ENCODE measurements at places on chromosomes 4 and X.

DNA sequence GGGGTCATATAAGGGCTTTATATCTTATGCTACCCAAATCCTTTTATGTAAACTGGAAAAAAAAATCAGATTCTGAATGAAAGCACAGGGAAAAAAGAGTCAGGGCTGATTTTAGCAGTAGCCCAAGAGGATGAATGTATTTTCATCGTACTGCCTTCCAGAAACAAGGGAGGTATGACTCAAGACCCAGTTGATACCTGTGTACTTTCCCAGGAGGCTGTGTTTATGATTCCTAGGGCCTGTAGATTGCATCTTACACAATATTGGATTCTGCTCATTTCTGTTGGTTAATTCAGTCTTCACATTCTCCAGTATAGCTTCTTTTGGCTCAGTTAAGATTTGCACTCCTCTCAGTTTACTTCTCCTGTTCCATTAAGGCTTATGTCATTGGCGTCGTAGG, 127.9 kb upstream of the LIMCH1 start:
- no peak for DNase-seq

DNA sequence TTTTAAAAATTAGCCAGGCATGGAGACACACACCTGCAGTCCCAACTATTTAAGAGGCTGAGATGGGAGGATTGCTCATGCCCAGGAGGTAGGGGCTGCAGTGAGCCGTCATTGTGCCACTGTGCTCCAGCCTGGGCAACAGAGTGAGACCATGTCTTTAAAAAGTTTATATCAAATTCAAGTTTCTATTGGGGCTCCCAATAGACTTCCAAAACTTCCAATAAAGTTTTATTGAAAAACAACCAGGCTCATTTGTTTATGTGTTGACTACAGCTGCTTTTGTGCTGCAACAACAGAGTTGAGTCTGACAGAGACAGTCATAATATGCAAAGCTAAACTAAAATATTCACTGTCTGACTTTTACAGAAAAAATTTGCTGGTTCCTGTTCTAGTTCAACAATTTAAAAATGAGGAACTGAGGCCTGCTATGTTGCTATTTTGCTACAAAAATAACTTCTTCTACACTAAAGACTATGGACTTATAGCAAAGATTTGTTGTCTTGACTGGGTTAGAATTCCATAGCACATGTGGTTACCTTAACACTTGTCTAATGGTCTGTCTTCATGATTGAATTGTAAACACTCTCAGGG, 63.3 kb upstream of the RELL1 start:
- DNase-seq, result no peak

DNA sequence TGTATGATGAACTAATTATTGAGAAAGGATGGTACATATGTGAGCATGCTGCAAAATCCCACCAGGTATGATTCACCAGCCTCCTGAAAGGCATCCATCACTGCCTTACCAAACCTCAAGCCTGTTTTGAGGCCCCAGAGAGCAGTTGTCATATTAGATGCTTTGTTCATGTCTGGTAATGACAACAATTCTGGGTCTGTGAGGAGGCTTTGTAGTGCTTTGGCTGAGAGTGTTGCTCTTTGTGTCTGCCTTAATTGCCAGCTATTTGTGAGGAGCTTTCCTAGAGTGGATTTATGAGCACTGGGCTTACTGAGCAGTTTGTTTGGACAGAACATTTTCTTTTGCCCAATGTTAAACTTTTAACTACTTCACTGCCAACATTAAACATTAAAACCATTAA, 69.2 kb downstream of the HEPH start:
- DNase-seq, result no peak

GRCh38 chr4:5788144-5788543, 77.1 kb downstream of the EVC start:
- no peak for DNase-seq

DNA sequence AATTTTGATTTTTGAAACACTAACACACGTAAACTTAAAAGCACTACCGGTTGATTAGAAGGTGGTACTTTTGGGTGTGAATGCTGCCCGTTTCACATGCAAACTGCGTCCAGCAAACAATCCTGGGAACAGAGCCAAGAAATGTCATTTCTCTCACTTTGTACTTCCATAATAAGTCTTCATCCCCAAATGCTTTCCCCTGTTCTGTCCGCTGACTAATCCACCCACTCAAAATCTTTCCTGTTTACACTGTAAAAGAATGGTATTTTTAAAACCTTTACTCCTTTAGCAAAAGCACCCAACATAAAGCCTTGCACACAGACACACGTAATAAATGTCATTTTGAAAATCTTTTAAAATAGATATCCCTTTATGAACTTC, 39.1 kb upstream of the PDLIM5 start:
- DNase-seq, result no peak

DNA sequence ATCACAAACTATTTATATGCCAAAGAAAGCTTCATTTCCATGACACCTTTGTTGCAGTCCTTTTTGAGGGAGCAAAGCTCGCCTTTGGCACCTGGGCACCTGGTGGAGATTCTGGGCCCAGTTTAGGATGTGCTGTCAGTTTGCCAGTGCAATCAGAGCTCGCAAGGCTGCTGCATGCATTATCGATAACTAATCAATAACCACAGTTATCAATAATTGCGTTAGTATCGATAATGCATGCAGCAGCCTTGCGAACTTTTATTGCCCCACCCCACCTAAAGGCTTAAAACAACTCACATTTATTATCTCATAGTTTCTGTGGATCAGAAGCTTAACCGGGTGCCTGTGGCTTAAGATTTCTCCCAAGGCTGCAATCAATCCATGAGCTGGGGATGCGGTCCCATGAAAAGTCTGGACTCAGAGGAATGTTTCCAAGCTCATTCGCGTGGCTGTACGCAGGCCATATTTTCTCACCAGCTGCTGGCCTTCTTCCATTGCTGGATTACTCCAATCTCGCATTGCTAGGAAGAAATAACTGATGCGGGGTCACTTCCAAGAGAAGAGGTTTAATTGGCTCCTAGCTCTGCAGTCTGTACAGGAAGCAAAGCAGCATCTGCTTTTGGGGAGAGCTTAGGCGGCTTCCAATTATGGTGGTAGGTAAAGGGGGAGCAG, 6.2 kb upstream of the AFAP1 start:
- DNase-seq, result no peak

- DNase-seq, result no peak
Measured at GRCh38 chr4:180769791-180770190, 1473.4 kb upstream of the TENM3 start.

DNA sequence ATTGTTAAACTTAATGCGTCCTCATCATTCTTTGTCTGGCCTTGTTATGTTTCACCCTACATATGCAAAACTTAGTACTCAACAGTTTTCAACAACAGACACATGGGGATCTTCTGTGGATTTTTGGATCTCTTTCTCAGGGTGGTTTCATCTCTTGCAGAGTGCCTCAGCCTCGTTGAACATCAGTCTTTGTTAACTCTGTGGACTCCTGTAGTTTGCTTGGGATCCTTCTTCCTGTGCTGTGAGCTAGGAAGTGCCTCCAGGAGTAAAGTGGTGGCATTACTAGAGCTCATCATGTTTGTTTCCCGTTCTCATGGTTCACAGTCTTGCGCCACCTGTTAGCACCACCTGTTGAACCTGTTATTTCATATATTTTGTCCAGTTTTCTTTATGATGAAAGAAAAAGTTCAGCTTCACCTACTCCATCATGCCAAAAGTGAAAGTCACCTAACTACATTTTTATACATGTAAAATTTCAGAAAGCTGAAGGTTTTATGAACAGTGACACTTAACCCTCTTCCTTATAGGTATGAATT, 27.5 kb upstream of the NDUFC1 start:
- DNase-seq, result no peak

DNA sequence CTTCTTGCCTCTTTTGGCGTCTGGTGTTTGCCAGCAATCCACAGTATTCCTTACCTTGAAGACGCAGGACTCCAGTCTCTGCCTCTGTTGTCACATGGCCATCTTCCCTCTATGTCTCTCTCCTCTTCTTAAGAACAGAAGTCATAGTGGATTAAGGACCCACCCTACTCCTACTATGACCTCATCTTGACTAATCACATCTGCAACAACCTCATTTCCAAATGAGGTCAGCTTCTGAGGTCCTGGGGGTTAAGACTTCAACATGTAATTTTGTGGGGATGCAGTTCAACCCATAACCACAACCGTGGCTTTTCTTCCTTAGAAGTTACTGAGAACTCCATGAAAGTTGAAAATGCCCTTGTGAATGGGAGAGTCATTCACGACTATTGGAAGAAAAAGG, 23.3 kb downstream of the TLR8 start:
- DNase-seq, result no peak

GRCh38 chr4:39169426-39169825, 12.9 kb upstream of the WDR19 start:
- DNase-seq, result no peak

- no peak for DNase-seq
Measured at GRCh38 chr4:136183513-136183912, 1348.8 kb downstream of the PCDH18 start.

DNA sequence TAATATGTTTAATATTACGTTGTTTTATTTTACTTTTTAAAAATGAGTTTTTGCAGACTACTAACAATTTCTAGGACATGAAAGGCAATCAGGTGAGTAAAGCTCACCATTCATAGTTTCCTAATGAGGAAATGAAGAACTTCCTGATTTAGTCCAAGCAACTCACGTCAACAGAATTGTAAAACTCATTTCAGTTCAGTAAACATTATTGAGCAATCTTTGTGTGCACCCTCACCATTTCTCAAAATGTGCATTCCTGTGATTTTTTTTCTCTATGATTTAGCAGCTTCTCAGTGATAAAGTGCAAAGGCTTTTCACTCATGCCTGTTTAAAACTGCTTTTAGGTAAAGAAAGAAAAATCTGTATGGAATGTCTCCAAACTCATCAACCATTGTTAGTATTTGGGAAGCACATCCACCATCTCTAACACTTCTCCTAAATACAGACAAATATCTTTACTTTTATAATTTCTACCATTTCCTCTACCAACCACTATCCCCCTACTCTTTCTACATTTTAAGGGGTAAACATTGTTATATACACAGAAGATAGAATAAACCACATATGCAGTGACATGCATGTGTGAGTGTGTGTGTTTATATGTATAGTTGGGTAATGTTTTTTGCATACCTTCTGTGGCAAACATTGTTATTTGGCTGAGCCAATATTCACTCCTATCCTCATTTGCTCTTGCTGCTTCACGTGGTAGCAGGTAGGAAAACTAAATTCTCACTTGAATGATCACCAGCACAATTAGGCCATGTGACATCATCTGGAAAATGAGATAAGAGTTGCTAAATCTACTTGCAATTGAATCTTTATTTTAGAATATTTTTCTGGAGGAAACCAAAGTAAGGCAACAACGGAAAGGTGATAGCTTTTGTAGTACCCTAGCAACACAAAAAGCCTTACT, 54.7 kb upstream of the PRDM8 start:
- DNase-seq, result no peak

DNA sequence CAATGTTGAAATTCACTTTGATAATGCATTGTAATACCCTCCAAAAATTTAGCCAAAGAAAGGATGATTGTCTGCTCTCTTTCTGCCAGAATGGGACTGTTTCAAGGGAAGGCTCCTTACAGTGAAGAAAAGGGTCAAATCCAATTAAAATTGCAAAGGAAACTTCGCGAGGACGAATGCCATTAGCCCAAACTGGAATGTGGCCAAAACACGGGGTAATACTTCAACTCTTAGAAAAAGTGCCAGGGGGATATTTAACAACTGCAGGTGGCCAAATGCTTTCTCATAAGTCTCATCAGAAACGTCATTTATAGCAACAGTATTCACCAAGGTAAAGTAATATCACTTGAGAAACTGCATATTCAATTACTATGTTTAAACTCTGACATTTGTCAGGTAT, 29.0 kb downstream of the NKX3-2 start:
- no peak for DNase-seq

GRCh38 chr4:101792056-101792590, 1.6 kb downstream of the BANK1 start:
- DNase-seq, result no peak

GRCh38 chr4:168411318-168412150, 68.8 kb downstream of the DDX60L start:
- DNase-seq, result no peak

DNA sequence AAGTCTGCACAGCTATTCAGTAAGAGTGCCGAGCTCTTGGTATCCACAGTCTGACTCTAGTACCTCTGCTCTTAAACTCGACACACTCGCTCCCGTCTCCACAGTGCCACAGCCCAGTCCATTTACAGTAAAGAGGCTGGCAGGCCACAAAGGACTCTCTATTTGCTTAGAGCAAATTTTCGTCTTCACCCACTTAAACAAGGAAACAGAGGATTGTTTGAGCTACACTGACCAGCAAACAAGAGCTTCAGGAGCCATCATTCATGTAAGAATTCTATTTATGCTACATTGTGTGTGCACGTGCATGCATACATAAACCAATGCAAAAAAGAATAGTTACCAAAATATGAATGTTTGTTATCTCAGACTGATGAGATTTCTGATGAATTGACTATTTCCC, 290.2 kb downstream of the USP46 start:
- DNase-seq, result no peak

DNA sequence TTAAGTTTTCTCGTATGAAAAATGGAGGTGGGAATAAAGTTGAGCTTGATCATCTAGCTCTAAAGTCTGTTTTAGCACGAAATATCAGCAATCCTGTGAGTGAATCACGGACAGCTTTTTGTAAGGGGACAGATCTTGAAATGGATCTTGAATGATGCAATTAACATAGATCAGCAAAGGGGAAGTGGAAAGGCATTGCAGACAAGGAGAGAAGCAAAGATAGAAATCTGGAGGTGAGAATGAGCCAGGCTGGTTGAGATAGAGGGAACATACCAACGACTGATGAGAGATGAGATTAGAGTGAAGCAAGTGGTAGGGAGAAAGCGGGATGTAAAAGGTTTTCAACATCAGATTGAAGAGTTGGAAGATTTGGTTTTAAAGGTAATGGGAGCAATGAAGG, 4.6 kb upstream of the DGKK start:
- DNase-seq, result no peak

DNA sequence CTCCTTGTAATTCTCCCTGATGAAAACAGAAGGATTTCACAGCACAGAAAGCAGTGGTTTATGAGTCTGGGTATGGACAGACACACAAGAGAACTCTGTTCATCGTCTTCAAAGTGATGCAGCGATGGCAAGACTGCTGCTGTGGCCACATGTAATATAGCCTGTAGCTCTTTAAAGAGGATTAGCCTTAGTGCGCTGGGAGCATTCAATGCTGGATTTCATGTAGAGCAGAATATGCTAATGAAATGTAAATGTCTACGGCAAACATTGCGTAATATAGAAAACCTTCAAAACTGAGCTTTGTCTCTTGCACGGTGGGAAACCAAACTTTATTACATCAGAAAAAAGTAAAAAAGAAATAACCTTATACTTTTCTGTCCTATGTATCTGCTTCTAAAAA, 42.9 kb downstream of the ALPK1 start:
- no peak for DNase-seq

DNA sequence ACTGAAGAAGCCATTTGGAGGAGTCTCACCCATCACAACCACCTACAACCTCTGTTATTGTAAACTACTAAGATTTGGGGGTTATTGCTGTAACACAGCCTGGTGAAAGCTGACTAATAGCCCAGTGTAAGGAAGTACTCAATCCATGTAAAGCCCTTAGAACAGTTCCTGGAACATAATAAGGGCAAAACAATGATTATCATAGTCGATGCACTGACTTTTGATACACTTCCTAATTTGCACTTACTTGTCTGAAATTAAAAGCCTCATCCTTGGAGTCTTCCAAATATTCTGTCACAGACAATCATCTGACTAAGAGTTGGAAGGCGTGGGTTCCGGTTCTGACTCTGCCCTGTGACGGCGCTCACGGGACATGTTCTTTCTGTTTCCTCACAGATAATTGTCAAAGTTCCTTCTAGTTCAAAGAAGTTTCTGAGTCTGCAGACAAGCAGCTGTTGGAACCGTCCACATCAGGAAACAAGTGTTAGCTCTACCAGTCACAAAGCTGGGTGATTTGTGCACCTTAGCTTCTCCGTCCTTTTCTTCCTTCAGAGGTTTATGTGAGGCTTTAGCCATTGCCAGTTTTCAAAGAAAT, 33.4 kb upstream of the RASGEF1B start:
- peak; percentile 52 for DNase-seq

Data from activated T-cell treated with anti-CD3 and anti-CD28 coated beads for 48 hours (primary cell).